ENCODE measurements at places on chromosomes 2 and 18.
A peak's percentile ranks its signal among the peaks of the same experiment; 100 is the strongest.

- no peak for DNase-seq
These were observed 117.5 kb upstream of the TMEM18 start for GRCh38 chr2:794554-795241.

DNA sequence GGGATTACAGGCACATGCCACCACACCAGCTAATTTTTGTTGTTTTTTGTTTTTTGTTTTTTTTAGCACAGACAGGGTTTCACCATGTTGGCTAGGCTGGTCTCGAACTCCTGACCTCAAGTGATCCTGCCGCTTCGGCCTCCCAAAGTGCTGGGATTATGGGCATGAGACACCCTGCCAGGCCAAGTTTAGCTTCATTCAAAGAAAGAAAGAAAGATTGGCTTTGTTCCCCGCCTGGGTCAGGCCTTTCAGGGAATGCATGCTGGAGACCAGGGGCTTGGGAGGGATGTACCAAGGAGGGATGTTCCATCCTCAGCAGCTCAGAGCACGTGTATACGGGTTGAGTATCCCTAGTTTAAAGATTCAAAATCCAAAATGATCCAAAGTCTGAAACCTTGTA, 283.0 kb downstream of the ALPK2 start:
- DNase-seq, result no peak

DNA sequence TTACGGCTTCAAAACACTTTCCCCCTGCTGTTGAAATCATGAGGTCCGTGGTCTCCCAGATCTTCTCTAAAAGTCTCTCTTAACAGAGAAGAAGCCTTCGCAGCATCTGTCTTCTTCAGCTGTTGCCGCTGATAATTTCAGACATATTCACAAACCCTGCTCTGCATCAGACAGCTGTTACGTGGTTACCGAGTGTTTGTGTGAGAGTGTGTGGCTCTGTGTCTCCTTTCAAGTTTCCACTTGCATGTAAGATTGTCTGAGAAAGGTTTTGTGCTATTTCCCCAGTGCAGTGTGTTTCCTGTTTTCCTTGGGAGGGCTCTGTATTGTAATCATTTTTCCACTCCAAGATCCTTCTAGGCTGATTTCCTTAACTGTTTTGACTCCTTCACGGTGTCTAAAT, 32.8 kb downstream of the MAIP1 start:
- no peak for DNase-seq

- no peak for DNase-seq
These were observed 12.4 kb downstream of the TNS1 start for GRCh38 chr2:217990389-217990788.

DNA sequence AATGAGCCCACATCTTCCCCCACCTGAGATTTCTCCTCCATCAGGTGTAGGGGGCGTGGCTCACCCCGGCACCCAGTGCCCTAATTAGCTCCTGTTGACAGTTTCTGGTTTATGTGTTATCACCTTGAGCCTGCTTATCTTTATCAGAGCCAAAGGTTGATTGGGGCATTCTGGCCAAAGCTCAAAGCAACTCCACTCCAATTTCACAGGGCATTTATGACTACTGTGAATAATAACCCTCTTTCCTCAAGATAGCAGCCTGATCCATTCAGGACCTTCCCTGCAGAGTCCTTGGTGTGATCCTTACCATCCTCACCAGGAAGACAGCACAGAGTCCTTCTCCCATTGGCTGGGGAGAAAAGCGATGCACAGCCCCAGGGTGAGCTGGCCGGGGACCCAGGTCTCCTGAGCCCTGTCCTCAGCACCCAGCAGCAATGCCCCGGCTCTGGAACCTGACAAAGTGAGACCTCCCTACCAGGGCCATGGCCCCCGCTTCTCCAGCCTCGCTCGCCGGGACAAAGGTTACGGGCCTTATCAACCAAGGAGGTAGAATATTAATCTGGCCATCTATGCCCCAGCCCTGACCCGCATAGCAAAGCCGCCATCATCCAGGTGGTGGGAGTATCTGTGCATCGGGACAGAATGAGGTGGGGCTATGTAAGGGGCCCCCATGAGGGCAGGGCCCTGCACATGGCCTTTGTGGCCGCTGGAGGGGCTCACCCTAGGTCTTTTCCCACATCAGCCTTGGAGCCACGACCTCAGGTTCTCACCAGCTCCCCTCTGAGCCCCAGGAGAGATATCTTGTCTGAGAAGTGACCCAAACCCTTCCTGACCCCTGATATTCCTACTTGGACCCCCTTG, 64.5 kb downstream of the ZFP36L2 start:
- no peak for DNase-seq

DNA sequence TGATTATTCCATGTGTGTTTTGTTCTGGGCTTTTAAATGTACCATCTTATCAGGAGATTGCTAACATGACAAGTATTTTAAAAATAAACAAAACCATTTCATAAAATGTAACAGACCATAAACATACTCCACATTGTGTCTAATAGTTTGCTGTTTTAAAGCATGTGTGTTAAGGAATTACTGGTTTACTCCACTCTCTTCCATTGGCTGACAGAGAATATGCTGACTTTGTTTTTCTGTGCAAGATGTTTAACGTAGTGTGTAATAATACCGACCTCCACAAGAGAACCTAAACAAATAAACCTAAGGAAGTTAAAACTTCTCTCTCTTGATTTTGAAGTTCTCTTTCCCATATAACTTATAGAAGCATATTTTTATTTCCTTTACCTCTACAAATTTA, 17.0 kb upstream of the TMEM18 start:
- DNase-seq, result no peak

GRCh38 chr2:20363578-20363977, 12.9 kb upstream of the PUM2 start:
- no peak for DNase-seq

- DNase-seq, result peak; percentile 76
These were observed 153.8 kb downstream of the MAP2 start for GRCh38 chr2:209577376-209578357.

DNA sequence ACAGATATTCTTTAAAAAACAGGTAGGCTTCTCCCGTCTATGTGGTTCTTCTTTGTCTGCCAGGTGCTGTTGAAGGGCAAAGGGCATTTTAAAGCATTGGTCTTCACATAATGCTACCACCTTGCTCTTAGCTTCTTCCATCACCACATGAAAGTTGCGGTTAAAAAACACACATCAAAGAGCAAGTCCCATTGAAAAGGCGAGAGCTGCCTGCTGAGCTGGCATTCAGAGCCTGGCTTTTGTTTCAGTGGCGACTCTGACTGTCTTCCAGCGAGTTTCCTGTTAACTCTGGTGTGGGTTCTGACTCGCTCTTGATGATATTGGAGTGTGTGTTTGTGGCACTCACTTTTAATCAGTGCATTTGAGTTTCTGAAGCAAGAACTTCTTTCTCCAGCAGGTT, 624.9 kb upstream of the FANCL start:
- DNase-seq, result no peak

GRCh38 chr2:109680523-109681297, 66.5 kb downstream of the SOWAHC start:
- DNase-seq, result no peak

GRCh38 chr2:182667315-182667695, 48.8 kb upstream of the DNAJC10 start:
- no peak for DNase-seq

GRCh38 chr2:9753276-9753600, 90.0 kb upstream of the TAF1B start:
- DNase-seq, result peak; percentile 59

- DNase-seq, result no peak
These were observed 239.6 kb downstream of the BABAM2 start for GRCh38 chr2:28129955-28130695.

GRCh38 chr2:169185711-169186110, 116.3 kb downstream of the DHRS9 start:
- DNase-seq, result peak; percentile 58

- no peak for DNase-seq
These were observed 51.5 kb downstream of the DNAJC10 start for GRCh38 chr2:182767578-182767977.

GRCh38 chr2:37894601-37895000, 30.5 kb upstream of the RMDN2 start:
- DNase-seq, result no peak

DNA sequence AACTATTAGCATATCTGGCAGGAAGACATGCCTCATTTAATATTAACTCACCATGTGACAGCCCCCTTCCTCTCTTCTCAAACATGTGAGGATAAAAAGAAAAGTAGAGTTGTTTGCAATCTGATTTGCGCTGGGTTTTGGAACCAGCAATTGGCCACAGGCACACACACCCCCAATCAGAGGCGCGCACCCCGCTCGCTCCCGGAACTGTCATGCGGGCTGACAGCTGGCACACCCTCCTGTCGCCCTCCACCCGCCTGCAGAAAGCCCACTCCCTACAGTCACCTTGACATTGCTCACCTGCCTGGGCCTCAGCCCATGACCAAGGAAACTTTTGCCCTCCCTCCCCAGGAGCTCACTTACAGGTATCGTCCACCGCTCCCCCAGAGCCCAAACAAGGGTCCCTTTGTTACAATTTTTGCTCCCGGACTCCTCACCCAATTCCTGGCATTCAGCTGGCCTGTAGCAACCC, 1.1 kb downstream of the COBLL1 start:
- DNase-seq, result no peak

DNA sequence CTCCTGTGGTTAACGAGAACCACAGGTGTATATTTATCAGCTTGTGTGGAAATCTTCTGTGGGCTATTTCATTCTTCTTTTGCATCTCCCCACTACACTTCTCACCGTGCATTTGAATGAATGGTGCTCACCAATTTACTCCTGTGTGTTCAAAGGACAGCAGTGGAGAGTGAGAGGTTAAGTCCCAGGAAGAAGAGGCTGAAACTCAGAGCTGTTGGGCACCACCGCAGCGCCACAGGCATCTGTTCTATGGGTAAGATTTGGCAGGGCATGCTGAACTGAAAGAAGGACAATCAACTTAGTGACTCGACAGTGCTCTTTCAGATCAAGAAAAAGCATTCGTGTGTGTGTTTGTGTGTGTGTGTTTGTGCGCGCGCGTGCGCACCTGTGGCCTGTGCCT, 297.9 kb upstream of the SIX2 start:
- no peak for DNase-seq

GRCh38 chr2:120826716-120827410, 91.2 kb downstream of the GLI2 start:
- DNase-seq, result no peak

- no peak for DNase-seq
These were observed 9.8 kb upstream of the ZNF512 start for GRCh38 chr2:27572998-27573429.

DNA sequence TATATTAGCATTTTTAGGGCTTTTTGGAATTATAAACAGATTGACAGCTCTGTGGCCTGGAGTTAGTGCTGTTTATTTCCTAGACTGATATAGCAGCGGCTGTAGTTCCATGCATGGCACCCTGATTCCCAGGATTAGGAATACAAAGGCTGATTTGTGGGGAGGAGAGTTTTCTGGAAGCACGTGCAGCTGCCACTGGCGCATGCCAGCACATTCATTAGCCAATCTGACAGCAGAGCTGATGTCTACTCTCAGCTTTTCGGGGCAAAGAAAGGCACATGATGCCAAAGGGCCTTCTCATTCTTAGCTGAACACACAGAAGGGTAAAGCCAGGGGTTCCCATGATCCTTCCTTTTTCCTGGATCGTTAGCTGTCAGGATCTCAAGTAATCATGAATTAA, 45.7 kb upstream of the RAPH1 start:
- DNase-seq, result no peak

GRCh38 chr18:62715759-62716615, 646 bp downstream of the PHLPP1 start:
- DNase-seq, result peak; percentile 78

- no peak for DNase-seq
These were observed 8.0 kb downstream of the ME2 start for GRCh38 chr18:50886929-50887328.

DNA sequence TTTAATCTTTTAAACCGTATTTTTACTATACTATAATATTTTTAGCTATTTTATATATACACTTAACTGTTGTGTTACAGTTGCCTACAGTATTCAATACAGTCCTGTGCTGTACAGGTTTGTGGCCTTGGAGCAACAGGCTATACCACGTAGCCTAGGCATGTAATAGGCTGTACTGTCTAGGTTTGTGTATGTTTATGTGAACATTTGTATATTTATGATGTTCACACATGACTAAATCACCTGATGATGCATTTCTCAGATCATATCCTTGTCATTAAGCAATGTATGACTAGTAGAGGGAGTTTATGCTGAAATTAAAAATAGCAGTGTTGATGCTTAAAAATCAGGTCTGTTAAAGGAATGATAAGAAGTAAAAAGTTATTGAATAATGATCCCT, 92.3 kb upstream of the RANBP2 start:
- DNase-seq, result no peak

DNA sequence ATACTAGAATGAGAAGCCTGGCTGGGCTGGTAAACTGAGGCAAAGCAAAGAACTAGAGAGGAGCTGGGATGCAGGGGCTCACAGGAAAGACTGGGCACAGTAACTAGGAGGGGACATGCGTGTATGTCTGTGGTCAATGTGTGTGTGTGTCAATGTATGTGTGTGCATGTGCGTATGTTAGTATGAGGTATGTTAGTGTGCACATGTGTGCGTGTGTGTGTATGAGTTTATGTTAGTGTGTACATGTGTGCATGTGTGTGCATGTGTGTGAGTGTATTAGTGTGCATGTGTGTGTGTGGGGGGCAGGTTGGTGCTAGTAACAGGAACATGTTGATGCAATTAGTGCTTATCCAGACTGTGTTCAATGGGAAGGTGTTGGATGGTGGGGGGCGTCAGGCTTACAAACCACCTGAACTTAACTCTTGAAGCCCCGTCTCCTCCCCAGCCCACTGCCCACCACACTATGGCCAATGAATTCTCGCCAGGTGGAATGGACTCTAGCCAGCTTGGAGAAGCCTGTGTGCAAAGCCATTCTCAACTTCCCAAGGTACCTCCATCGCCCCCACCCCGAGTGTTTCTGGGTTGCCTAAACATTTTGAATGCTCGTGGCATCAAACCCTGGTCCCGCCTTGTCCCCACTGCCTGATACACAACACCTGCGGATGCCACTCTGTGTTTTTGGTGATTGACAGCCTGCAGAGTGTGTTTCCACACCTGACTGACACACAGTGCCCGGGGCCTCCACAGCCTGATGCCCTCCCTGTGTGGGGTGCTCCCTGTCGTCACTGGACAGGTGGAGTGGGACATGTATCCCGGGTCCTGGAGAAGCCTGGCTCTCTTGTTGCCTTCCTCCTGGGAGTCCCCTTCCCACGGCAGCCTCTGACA, 90.1 kb upstream of the ASB18 start:
- no peak for DNase-seq

DNA sequence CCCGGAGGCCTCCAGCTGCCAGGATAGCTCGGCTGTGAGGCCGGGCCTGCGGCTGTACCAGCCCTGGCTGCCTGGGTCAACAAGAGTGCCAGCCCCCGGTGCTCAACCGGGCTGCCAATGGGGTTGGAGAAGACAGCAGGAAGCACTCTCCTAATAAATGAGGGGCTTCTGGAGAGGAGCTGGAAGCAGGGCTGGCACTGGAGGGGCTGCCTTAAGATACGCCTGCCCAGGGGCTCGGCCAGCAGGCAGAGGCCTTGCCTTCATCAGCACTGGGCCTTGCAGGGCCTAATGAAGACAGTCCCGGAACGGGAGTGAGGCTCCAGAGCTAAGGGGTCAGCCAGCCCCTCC, 73.6 kb downstream of the TEX51 start:
- DNase-seq, result no peak

GRCh38 chr2:170360546-170361089, 182.7 kb downstream of the MYO3B start:
- DNase-seq, result no peak

- peak; percentile 62 for DNase-seq
These were observed at the start of gene KCNE4 for GRCh38 chr2:223051693-223052289. Gene KCNE4, plus strand, starts transcription at chr2:223052190. Its CDS starts 641 bp downstream, at chr2:223052831.
